ENCODE measurements at places on chromosomes 16 and 17.
A peak's percentile ranks its signal among the peaks of the same experiment; 100 is the strongest.

GRCh38 chr16:67243481-67243880, 3.8 kb downstream of the FHOD1 start:
- no peak for DNase-seq

GRCh38 chr17:77409282-77410161, 268.8 kb downstream of the SEC14L1 start:
- no peak for DNase-seq

GRCh38 chr17:73683771-73684170, 39.5 kb upstream of the SDK2 start:
- DNase-seq: no peak

- peak; percentile 47 for DNase-seq
Measured at GRCh38 chr17:49548506-49549310, 27.0 kb upstream of the NXPH3 start.

DNA sequence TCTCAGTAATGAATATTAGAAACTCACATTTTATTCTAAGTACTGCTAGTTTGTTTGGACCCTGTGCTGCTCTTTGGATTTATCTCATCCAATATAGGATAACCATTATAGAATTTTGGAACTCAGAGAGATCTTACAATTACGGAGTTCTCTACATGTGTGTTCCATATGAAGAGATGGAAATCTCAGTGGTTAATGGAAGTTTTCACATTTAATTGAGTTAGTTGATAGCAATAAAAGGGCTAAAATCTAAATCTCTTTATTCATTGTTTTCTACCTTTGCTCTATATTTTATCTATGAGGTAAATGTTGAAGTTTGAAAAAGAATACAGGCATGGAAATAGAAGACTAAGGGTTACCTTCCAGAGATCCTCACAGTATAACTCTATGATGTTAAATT, 558.0 kb upstream of the KIF2B start:
- DNase-seq: no peak

GRCh38 chr17:75335315-75335714, 46.1 kb upstream of the SLC25A19 start:
- no peak for DNase-seq

- no peak for DNase-seq
Measured at GRCh38 chr16:59260892-59261291, 526.8 kb upstream of the GOT2 start.

- DNase-seq: no peak
Measured at GRCh38 chr16:15951852-15952251, 2.4 kb downstream of the ABCC1 start.

DNA sequence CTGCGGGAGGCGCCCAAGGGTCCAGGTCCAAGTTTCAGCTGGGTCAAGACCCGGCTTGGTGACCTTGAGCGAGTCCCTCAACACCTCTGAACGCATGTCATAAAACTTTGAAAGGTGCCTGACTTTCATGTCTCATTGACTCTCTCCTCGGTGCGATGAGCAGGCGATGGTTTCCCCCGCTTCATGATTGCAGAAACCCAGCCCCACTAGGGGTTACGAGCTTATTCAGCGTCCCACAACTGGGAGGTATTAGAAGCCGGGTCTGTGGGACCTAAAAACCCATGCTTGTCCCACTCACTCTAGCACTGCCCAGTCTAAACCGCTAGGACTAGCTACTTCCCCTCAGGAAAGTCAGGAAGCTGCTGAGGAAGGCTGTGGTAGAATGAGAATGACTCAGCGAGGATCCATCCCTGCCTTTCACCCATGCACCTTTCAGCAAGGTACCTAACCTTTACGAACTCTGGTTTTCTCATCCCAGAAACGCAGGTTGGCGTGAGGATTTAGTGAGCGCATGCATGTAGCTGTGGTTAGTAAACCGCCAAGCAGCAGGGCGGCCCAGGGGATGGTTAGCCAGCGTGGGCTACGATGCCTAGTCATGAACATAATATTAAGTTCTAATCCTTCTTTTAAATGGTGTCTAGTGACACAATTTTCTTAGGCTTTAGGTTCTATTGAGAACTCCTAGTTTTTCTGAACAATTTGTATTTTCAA, 26.2 kb upstream of the RFFL start:
- peak; percentile 65 for DNase-seq

- peak; percentile 17 for DNase-seq
Measured at GRCh38 chr17:55172612-55173011, 92.1 kb upstream of the HLF start.

DNA sequence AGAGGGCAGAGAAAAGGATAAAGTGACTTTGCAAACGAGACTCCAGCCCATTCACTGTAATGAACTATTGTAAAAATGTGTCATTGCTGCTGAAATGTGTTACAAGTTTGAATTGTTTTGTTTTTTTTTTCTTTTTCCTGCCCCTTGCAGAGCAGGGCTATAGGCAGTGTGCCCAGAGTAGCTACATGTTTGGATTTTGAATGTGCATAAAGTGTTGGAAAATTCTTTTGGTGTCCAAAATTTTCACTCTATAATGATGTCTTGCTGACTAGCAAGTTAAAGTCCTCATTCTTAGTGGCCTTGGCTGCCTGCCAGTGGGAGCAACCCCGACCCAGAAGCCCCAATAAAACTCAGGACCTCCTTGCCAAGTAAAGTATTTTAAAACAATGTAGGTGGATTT, 66.5 kb downstream of the IGF2BP1 start:
- no peak for DNase-seq

DNA sequence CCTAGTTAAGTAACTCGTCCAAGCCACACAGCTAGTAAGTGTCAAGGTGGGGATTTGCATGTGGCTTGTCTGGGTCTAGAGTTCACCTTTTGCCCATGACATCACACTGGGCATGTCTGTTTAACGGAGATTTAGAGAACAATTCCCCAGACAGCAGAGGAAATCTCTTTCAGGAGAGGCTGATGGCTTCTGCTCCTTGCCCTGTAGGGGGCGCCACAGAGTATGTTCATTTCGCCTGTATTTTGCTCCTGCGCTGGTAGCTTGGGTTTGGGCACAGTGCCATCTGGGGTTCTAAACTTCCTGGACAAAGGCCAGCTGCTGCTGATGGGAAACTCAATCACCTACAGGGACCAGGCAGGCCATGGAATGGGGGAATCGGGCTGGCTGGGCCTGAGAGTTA, 20.4 kb downstream of the OTOA start:
- peak; percentile 26 for DNase-seq

DNA sequence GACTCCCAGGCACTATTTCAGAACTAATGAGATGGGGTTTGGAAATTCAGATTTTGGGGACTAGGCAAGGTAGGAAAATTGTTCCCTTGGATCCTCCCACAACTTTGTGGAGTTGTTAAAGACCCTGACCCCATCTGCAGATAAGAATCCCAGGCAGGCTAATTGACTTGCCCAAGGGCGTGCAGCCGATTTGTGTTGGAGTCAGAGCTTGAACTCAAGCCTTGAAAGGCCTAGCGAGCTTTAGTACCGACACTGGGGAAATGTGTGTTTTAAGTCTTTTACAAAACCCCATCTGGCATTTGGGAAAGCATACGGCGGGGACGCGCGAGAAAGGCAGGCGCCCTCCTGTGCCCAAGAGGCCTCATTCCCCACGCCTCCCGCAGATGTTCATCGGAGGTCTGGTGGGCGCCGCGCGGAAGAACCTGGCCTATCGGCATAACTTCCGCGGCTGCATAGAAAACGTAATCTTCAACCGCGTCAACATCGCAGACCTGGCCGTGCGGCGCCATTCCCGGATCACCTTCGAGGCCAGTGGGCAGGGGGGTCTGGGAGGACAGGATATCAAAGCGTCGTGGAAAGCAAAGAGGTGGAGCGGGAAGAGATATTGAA, 4.3 kb downstream of the CNTNAP1 start:
- DNase-seq: no peak

GRCh38 chr16:1903845-1904840, 14.1 kb downstream of the HS3ST6 start:
- DNase-seq: no peak

- DNase-seq: peak; percentile 68
Measured at GRCh38 chr17:39667945-39668924, at the start of gene PNMT. Gene PNMT, plus strand, starts transcription at chr17:39668453. Its CDS starts 23 bp downstream, at chr17:39668476.

DNA sequence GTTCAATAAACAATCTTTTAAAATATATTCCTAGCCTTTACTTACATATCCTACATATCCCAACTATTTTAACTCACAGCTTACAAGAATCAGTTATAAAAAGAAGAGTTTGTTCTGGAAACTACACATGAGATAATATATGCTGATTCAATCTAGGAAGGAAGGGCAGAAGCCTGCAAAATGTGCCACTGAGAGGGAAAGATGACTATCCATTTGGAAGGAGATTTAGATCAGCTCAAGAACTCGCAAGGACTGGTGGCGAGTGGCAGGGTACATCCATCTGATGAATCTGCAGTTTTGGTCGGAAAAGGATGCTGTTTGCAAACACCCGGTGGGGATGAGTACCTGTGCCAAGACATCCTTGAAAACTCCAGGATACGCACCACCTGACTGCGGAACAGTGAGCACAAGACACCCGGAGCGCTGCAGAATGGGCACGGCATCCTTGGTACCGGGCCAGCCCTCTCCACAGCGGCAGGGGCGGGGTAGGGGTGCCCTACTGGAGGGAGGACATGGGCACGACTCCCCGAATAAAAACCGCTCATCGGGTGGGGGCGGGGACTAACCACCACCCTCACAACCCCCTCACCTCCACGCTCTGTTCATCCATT, 723 bp downstream of the TRIM37 start:
- peak; percentile 59 for DNase-seq

DNA sequence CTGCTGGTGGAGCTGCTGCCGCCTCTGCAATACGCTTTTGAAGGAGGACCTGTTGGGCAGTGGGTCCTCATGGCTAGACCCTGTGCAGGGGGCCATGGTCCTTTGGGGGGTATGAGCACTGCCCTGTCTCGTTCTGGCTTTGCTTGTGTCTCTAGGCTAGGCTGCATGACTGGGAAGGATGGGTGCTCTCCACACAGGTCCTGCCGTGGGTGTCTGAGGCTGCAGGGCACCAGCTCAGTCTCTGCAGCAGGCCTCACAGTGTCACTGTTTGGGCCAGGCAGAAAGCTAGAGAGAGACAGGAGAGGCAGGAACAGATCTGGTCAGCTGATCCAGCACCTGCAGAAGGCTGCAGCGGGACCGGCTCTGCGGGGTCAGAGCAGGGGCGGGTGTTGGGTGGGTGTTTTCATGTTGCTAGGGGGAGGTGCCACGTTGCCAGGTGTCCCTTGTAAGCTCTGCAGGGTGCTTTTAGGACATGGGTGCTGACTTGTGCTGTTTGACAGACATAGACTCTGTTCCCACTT, 111.4 kb downstream of the SNX29 start:
- DNase-seq: no peak

DNA sequence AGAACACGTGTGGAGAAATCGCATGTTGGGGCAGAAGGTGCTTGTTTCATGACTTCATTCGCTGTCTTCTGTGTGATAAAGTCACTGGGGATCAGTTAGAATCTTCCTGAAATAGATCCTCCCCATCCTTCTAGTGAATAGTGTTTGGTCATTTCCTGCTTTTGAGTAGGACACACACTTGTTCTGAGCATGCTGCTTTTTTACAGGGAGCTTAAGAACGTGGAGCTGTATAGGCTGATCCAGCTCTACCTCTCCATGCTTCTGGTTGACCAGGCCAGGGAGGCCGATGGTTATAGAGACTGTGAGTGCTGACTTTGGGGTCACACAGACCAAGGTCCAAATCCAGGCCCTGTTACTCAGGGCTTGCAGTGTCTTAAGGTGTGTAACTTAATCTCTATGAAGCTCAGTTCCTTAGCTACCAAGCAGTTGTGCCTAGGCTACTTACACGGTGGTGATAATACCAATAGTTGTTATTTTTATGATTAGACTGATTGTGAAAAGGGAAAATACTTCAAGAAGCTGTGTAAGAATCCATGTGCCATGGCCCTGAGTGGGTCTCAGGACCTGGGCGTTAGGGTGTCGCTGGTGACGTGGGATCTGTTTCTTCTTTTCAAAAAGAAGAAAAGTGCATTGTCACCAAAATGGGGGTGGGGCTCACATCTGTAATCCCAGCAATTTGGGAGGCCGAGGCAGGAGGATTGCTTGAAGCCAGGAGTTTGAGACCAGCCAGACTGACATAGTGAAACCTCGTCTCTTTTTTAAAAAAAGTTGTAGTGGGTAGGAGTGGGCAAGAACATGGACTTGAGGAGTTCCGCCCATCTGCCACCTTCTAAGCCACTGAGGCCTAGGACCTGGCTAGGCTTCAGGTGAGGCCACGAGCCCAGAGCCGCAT, 64.1 kb upstream of the LGALS9 start:
- DNase-seq: no peak

GRCh38 chr16:22934786-22935185, 120.8 kb downstream of the HS3ST2 start:
- DNase-seq: no peak

All from GM12865 (cell line).